ENCODE measurements at places on chromosomes 12 and 14.

- DNase-seq: no peak
Measured at GRCh38 chr12:131402781-131403396, 308.0 kb upstream of the SFSWAP start.

- peak; percentile 59 for DNase-seq
Measured at GRCh38 chr12:1533205-1533601, 61.2 kb downstream of the FBXL14 start.

GRCh38 chr12:79524507-79525148 lies 166.1 kb downstream of the PAWR start:
- DNase-seq: no peak

DNA sequence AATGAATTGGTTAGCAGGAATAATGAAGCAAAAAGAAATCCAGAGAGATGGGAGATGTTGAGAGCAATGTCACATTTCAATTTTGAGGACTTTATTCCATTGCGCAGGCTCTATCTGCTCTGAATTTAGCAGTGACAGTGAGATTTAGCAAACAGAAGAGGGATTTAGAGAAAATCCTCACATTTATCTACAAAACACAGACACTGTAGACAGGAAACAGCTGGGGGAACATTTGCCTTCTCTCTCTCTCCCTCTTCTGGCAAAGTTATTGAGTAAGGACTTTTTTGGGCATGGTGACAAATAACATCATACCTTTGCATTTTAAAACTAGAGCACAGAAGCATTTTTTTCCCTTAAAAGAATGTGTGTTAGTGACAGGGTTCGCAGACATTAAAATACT lies at the start of gene IGF1:
IGF1 (minus strand) TSS at position 158 of the 400 bp plus-strand sequence. CDS start 182 bp downstream, outside the sequence.
- DNase-seq: no peak

GRCh38 chr14:104104076-104104901 lies 18.8 kb downstream of the ASPG start:
- DNase-seq: no peak

DNA sequence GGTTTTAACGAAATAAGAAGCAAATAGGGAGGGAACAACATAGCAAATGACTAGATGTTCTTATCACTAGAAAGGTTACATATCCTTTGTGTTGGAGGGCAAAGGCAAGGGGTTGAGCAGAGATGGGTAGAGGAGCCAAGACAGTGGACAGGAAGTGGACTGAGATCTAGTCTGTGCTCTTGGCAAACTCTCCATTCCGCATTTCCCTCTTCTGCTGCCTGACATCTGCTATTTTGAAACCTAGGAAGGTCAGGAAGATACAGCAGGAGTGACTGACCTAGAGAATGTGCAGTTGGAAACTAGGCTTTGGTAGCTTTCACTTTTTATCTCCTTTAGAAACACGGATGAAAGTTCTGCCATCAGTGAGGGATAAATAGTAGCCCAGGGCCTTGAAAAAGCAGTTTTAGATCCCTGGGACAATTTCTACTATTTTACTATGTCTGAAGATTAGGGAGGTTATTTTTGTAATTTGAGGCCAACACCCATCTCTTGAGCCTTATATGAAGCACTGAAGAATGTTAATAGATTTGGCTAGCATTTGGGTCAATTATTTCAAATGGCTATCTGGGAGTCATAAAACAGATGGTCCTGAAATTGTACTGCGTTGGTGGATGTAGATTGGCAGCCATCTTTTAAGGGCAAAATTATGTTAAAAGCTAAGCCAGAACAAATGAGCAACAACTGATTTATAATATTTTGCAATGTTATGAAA lies 410.3 kb downstream of the PCNX1 start:
- no peak for DNase-seq

DNA sequence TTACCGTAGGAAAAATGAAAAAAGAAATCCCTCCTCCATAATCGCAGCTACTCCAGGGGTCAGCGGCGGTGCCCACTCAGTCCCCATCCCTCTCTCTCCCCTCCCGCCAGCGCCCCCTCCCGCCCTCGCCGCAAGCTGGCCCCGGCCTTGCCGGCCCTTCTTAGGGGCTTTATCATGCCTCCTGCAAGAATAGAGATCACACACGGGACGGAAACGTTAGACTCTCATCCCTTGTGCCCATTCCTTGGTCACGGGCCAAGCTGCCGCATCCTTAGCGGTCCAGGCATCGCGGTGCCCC lies 692 bp upstream of the COX14 start:
- no peak for DNase-seq

DNA sequence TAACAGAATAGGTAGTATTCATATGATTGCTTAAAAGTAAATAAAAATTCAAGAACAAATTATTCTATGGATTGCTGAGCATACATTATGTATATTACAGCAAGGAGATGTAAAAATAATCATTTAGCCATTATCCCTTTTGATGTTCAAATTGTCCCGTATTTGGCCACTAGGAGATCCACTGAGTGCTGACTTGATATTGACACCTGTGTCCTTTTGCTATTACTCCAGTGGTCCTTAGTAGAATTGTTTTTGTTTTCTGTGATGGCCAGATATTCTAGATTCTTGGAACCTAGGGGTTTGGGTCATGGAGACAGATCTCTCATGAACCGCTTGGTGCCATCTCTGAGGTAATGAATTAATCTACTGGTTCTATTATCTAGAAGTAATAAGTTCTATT lies 16.8 kb downstream of the ERO1A start:
- no peak for DNase-seq

DNA sequence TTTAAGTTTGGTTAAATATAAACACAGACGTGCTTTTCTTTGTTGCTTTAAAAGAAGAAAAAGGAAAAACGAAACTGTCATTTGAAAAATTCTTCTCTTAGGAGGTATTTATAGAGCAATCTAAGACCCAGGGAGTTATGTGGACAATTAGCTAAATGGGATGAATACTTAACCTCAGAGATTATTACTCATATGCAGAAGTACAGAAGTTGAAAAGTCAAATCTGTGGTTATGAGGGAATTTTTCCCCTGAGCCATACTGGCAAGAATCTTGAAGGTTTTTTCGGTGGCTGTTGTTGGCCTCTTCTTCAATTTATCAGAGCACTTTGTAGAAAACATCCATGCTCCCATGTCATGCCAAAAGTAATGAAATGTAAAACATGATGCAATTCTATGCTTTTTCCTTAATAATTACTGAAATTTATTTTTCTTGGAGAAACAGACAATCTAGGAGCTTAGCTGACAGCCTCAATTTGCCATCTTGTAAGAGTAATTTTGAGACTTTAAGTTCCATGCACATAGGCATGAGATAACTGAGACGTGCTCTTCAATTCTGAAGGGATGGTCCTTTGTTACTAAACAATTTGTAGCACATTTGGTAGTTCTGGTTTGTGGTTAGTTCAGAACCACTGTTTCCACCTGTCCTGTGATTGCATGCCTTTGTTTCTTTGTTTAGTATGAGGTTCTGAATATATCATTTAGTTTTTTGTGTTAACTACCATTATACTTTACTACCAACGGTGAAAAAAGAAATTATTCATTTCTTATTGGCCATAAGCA lies 126.6 kb downstream of the BCAT1 start:
- DNase-seq: no peak

- DNase-seq: no peak
Measured at GRCh38 chr14:68212361-68212760, 392.8 kb downstream of the RAD51B start.

- no peak for DNase-seq
Measured at GRCh38 chr12:96866801-96867590, 40.1 kb upstream of the NEDD1 start.

DNA sequence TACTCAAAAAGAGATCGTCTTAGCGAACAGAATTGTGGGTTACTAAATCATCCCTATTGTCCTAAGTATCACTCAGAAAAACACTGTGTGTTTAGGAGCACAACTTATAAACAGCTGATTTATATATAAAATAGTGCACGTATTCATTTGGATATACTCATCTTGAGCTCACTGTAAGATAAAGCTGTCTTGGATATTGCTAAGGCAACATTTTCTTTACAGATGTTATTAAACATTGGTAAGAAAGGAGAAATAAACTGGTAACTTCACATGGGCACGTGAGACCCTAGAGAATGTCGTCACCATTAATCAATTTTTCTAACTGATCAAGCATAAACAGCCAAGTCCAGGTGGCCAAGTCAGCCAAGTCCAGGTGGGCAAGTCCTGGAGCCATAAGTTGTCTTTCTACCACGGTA lies 1.7 kb downstream of the PAWR start:
- no peak for DNase-seq

- DNase-seq: no peak
Measured at GRCh38 chr12:5809586-5809985, 135.5 kb downstream of the ANO2 start.

GRCh38 chr12:131195796-131196195 lies 242.1 kb downstream of the ADGRD1 start:
- no peak for DNase-seq

- DNase-seq: no peak
Measured at GRCh38 chr12:39986674-39987073, 119.2 kb downstream of the SLC2A13 start.

GRCh38 chr12:48717252-48717695 lies 767 bp upstream of the CCNT1 start:
- DNase-seq: no peak

All from activated CD8-positive, alpha-beta memory T cell treated with anti-CD3 and anti-CD28 coated beads, Interleukin-2, amount 50 U/mL, for 48 hours (primary cell).